ENCODE measurements at places on chromosomes 16 and 17. TPM values are rescaled to one million over a fixed set of nuclear protein-coding genes. Genes with fewer than 3 reads are reported as not detected.

DNA sequence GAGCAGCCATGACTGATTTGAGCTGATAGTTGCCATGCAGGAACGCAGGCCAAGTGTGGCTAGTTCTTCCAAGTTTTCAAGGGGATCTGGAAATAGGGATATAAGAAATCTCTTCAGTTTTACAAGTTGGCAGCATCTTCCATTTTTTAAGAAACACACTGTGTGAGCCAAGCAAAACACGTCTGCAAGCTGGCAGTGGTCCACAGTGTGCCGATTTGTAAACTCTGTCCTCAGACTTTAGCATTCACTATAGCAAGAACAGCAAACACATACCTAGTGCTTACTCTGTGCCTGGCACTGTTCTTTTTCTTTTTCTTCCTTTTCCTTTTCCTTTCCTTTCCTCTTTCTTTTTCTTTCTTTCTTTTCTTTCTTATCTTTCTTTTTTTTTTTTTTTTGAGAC is 2.9 kb downstream of the ORAI3 start:
- H3K36me3 ChIP-seq = no peaks in the 10 kb centered on the region
- H3K4me3 ChIP-seq = no peak overlapping the region
- H3K4me1 ChIP-seq = peaks cover 35% of the 10 kb centered on the region

DNA sequence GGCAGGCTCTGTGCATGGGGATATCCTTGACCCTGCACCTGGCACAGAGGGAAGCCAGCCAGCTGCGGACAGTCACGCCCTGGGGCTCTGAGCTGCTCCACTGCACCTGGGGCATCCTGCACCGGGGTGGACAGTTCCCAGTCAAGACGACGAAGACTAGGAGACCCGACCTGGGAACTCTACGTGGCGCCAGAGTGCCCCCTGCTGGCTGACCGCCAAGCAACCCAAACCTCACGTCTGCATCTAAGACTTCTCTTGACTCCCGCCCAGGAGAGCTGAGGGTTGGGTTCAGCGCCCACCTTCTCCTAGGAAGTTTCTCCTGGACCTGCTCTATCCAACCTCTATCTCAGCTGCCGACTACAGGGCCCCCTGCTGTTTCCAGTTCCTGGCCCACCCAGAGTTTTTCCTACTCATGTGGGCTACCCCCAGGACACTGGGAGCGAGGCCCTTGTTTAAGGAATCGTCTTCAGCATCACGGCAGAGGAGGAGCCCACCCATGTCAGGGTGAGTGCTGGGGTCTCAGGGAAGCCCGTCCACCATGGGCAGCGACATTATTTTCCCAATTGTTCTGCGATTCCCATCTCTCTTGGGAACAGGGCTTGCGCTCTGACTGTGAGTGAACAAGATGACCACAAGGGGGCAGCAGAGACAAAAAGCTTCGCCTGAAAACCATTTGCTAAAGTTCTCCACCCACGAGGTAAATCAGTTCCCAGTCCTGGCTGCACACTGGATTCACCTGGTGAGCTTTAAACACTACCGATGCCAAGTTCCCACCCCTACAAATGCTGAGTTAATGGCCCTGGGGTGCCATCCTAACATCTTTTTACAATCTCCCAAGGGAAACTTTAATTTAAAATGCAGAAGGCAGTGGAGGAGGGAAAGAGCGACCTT is 29.3 kb downstream of the TLE7 start:
- DNase-seq = peak; percentile 83
- no peaks in the 10 kb centered on the region for H3K27me3 ChIP-seq
- H3K4me1 ChIP-seq = peaks cover 5% of the 10 kb centered on the region
- no peak overlapping the region for H3K27ac ChIP-seq
- no peaks in the 10 kb centered on the region for H3K36me3 ChIP-seq
- no peak overlapping the region for H3K4me3 ChIP-seq

- H3K27ac ChIP-seq = no peak overlapping the region
- no peak for DNase-seq
- H3K27me3 ChIP-seq = no peaks in the 10 kb centered on the region
- no peak overlapping the region for H3K4me3 ChIP-seq
- peaks cover 23% of the 10 kb centered on the region for H3K36me3 ChIP-seq
Observed at GRCh38 chr16:68144008-68144407, 58.8 kb downstream of the NFATC3 start.

CDH3 gene
- 0.92 TPM for total RNA-seq

NOL3 gene
- total RNA-seq = 1.3 TPM

Measured in natural killer cell (primary cell).